ENCODE measurements at places on chromosomes 7 and 10.

DNA sequence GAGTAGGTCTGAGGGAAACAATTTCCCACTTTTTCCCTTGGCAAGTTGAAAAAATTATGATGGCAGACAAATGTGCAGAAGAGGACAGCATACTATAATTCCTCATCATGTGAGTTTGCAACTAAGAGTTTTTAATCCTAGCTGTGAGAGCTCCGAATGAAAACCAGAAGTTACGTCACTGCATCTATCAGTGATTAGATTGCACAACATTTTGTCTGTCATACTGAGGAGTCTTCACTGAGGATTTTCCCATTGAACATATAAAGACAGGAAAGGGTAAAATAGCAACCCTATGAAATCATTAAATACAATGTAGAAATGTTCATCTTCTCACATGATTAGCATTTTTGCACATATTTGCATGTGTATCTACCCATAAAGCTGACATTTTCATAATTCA lies 45.8 kb downstream of the ZNF736 start:
- no peak for DNase-seq

DNA sequence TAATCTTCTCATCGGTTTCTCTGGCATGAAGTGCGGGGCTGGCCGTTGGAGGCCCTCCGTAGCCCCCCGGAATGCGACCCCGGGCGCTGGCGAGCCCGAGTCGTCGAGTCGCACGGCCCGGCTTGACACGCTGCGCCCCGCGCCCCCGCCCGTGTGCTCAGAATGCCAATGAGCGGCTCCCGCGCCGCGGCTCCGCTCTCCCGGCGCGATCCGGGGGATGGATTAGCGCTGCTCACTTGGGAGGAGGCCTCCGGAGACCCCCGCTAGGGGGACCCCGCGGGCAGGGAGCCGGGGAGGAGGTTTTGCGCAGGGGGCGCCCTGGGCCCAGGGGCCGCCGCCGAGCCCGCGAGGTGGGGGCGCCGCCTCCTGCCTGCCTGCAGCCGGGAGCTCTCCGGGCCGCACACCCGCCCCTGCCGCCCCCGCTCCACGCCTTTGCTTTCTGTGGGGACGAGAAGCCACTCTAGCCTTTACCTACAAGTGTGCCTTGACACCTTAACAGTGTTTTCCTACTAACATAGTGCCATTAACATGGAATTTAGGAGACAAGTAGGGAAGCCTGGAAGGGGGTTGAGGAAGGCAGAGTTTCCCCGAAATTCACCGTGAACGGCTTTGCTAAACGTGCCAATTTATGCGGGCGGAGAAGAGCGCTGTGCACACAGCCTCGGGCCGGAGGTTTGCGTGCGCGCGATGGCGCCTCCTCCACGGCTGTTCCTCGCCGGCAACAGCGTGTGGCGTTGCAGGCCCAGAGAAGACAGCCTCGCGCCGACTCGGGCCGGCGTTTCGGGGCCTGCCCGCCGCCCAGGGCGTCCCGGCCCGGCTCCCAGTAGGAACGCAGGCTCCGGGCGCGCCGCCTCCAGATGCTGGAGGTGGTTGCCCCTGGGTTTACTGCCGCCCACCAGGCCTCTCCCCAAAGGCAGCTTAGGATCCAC lies 7.1 kb downstream of the SHH start:
- peak; percentile 16 for DNase-seq

GRCh38 chr10:30877111-30877510 lies 154.6 kb downstream of the ZNF438 start:
- no peak for DNase-seq

DNA sequence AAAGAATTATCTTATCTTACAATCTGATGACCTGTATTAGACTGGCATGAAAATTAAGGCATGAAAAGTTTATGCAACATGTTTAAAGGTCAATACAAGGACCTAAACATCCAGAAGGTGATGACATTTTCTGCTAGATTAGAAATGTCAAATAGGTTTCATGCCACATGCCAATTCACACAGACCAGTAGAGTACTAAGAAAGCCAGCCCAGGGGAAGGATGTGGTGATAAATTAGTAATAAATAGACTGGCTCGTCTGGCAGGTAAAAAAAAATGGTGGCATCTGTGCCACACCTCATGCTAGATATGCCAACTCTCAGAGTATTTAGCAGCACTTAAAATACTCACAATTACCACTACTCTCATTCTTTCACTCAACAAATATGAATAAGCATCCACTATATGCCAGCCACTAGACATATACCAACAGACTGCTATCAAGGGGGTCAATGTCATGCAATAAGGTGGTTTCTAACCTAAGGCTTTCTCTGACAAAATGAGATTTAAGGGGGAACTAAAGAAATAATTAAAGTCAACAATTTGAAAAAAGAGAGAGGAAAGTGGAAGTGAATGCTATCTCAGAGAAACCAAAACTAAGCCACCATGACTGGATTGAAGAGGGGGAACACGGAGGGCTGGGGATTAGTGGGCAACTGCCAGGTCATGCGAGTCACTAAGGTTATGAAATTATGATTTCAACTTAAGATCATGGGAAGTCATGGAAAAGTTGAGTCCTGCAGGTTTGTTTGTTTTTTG lies 83.5 kb downstream of the SGMS1 start:
- DNase-seq, result no peak

- no peak for DNase-seq
Observed at GRCh38 chr10:93991596-93992284, 2.0 kb upstream of the PLCE1 start.

- DNase-seq, result no peak
Observed at GRCh38 chr7:116963234-116963633, 9.9 kb downstream of the ST7 start.

DNA sequence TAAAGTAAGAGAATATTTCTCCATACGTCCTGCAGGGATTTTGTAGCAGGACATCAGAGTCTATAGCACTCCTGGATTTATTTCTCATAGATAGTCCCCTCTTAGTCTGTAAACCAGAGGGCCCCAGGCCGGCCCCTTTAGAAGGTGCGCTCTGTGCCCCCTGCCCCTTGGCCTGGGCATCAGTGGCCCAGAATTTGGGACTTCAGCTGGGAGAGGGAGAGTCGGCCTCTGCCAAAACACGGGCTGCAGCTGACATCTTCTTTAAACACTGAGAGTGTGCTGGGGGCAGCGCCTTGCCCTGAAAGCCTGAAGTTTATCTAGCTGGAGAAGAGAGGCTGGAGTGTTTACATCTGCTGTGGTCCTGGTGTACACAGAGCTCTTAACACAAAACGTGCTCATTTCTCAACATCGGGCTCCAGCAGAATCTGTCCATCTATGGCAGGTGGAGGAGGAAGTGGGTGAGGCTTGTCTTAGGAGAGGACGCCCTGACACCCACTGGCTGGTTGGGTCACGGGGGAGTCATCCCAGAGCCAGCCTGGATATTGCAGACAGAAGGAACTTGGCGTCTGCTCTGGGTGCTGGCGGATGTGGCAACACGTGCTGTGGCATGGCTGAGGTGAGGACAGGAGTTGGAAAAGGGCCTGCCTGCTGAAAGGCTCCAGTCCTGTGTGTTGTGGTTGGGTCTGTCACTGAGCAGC lies 5.0 kb upstream of the TACR2 start:
- DNase-seq, result no peak

- no peak for DNase-seq
Observed at GRCh38 chr10:34959321-34959720, 130.8 kb downstream of the CUL2 start.

Data from SK-N-MC (cell line).